ENCODE measurements at places on chromosomes 12 and 14.

- DNase-seq, result peak; percentile 13
These were observed 2.3 kb upstream of the DIO2 start for GRCh38 chr14:80213602-80214001.

- DNase-seq, result no peak
These were observed 423.9 kb downstream of the SOX5 start for GRCh38 chr12:23525450-23526072.

DNA sequence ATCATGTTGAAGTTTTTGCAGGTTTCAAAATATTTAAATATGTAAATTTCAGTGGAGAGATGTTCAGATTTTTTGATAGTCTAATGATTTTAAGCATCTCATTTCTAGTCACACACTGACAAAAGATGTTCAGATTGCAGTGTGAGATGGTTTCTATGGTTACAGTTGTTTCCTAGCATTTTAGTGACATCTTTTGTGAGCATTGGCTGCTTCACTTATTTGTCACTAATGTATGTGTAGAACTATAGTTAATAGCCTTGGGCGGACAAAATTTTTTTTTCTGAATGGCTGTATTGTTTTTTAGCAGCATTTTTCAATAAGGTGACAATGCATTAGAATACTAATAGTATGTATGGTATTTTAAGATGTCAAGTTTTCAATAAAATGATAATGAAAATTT lies 315.6 kb upstream of the PRKD1 start:
- no peak for DNase-seq

GRCh38 chr12:111271674-111272418 lies 97.0 kb downstream of the PHETA1 start:
- DNase-seq, result no peak

GRCh38 chr12:113424915-113425823 lies 3.0 kb downstream of the SDSL start:
- peak; percentile 13 for DNase-seq

- DNase-seq, result no peak
These were observed 414 bp upstream of the CDK17 start for GRCh38 chr12:96400631-96401075.

- no peak for DNase-seq
These were observed 56.5 kb upstream of the RIN3 start for GRCh38 chr14:92457016-92457565.

DNA sequence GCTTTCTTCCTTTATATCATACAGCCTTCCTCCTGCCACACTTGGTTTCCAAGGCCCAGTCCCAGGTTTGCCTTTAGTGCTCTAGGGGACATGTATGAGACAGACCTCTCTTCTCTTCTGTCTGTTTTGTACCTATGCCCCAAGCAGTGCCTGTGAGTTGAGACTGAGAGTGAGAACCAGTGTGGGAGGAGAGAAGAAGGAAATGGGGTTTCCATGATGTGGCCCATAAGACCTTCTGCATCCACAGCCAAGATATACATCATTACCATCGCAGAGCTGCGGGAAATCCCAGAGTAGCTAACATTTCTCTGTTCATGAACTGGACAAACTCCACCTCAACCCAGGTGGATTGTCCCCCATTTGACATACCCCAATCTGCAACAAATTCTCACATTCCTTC lies 2.8 kb downstream of the TESPA1 start:
- DNase-seq, result no peak

- no peak for DNase-seq
These were observed 28.6 kb downstream of the FIGNL2 start for GRCh38 chr12:51819736-51820525.

DNA sequence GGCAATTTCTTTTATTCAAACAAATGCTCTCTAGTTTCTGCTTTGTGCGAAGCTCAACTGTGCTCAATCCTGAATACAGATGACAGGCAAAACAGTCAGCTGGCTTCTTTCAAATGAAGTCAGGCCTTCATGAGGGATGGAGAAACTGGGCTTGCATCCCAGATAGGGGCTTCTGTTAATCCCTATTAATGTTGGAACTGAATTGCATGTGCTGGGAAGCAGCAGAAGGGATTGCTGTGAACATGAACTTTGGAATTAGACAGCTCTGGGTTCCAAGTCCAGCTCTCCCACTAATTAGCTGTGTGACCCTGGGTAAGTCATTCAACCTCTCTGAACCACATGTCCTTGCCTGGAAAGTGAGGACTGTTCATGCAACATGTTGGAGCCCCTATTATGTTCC lies 21.1 kb upstream of the CORO1C start:
- DNase-seq, result no peak

GRCh38 chr14:101721951-101722661 lies 39.4 kb upstream of the PPP2R5C start:
- DNase-seq, result no peak

DNA sequence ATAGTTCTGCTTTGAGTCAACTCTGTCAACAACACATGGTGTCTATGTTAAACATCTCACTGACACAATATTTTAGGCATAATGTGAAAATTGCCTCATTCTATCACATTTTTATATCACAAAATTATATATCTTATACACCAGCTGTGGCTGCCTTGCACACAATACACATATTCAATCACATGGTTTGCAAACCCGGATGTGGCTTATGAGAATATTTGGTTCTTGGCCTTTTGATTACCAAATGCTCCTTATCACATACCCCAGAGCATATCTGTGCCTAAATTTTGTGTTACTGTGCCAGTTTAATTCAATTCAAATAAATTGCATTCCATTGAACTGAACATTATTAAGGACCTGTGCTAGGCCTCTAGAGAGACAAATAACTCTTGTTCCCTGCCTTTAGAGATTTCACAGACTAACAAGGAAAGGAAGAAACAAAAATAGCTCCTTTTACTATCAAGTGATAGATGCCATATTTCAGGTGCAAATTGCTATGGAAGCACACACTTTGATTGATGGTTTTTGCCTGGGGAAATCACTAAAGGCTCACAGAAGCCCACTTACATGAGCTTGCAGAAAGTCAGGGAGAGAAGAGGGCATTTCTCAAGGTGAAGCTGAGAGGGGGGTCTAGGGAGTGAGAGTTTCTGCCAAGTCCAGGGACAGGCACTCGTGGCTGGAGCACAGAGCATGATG lies 63.4 kb downstream of the PPP1R36 start:
- DNase-seq, result no peak

DNA sequence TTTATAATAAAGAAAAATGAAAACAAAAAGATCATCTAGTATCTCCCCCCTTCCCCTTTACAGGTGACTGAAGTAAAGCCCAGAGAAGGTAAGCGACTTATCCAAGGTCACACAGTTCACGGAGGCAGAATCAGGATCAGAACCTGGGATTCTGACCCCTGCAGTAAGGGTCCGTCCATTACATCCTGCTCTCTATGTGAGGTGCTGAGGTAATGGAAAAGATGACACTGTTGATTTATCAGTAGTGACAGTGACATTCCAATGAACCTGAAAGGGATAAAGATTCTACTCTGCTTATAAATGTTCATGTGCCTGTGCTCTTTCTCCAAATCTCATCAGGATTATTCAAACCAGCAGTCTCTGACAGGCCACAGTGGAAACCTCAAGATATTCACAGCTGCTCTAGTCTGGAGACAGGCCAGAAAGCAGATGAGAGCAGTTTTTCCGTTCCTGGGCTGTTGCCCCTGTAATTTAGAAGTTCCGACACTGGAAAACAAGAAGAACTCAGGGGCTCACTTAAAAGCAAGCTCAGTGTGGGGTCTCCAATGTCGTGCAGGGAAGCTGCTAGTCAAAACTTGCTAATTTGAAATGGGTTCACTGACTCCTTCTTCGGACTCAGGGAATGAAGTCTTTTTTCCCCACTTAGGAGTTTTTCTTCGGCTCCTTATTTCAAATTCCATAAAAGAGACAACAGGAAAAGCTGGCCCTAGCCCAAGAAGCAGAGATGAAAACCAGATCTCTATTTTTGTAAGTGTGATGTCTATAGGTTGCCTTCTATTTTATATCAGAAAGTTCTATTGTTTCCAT lies 131.8 kb upstream of the EEA1 start:
- peak; percentile 53 for DNase-seq

DNA sequence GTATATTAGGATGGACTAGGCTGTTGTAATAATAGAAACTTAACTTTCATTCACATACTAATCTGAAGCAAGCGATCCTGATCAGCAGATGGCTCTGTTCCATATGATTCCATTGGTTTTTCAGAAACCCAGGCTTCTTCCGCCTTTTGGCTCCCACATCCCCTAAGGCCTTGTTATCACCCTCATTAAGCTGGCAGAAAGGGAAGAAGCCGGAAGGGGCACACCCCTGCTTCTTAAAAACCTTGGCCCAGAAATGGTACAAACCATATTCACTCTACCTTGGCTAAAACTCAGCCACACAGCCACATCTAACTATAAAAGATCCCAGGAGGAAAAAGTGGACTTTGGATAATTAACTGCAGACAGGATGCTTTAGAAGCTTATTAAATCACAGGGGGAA lies 329.2 kb downstream of the PCNX1 start:
- no peak for DNase-seq

DNA sequence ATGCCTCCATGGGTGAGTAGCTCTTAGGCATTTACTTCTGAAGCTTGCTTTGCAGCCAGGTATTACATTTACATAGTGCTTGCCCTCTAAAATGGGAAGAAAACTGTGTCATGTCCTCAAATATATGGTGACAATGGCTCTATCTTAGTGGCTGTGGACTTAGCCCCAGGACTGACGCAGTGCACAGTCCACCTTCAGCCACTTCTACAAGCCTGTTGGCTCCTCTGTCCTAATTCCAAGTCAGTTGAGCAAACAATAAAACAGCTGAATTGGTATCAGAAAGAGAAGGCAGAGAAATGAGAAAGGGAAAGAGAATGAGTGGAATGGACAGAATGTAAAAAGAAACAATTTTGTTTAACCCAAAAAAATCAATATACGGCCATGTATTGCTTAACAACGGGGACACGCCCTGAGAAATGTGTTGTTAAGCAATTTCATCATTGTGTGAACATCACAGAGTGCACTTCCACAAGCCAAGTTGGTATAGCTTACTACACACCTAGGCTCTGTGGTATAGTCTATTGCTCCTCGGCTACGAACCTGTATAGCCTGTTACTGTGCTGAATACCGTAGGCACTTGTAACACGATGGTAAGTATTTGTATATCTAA lies 93.5 kb downstream of the GRIN2B start:
- DNase-seq, result no peak

Data from smooth muscle cell of the brain vasculature (primary cell).